ENCODE measurements at places on chromosomes 2 and 18.

DNA sequence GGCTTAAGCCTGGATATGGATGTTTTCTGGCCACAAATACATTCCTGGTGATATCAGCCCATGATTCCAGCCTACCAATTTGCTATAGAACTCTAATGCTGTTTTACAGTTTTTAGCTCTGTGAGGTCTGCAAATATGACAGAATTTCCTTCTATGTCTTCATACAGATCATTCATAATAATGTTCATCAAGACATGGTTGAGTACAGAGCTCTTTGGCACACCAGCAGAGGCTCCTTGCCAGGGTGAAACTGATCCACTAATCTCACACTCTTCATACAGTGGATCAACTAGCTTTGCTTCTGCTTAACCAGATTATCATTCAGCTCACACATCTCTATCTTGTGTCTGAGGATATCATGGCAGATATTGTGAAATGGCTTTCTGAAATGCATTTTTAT lies 672.1 kb downstream of the STK39 start:
- no peak for DNase-seq

GRCh38 chr18:79460481-79461300 lies 65.0 kb downstream of the NFATC1 start:
- no peak for DNase-seq

- DNase-seq: no peak
Observed at GRCh38 chr2:142254031-142254430, 123.2 kb upstream of the LRP1B start.

- no peak for DNase-seq
Observed at GRCh38 chr2:47339745-47340541, 63.0 kb upstream of the MSH2 start.

- no peak for DNase-seq
Observed at GRCh38 chr2:9779596-9780264, 63.5 kb upstream of the TAF1B start.

- DNase-seq: no peak
Observed at GRCh38 chr18:13258921-13259320, 40.4 kb downstream of the LDLRAD4 start.

DNA sequence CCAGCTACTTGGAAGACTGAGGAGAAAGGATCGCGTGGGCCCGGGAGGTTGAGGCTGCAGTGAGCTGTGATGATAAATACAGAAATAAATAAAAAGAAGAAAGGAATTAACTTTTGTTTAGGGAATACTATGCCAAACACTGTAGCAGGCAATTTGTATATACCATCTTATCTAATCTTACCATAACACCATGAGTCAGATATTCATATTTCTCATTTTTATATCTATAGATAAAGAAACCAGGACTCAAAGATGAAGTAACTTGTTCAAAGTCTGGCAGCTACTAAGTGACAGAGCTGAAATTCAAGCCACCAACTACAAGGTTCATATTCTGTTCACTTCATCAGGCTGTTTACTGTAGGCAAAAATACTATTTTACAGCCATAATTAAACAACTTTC lies 119.2 kb upstream of the SLC39A10 start:
- no peak for DNase-seq

- no peak for DNase-seq
Observed at GRCh38 chr2:177068967-177069366, 143.6 kb upstream of the HNRNPA3 start.

DNA sequence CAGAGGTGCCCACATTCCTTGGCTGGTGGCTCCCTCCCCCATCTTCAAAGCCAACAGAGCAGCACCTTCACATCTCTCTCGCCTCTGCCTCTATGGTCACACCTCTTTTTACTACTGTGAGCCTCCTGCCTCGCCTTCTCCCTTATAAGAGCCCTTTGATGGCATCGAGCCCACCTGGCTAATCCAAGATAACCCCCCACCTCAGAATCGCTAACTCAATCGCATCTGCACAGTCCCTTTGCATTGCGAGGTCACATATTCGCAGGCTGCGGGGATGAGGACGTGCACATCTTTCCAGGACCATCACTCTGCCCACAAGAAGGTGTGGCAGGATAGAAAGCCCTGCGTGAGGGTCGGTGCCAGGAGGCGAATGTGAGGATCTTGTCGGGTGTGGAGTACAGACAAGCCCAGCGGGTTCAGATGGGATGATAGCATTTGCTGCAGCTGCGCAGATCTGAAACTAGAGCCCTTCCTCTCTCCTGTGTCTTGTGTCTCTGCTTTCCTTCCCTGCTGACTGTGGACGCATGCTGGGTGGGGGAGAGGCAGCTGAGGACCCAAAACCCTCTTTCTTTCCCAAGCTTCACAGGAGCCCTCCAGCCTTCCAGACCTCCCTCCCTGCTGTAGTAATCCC lies 148.3 kb upstream of the HDAC4 start:
- DNase-seq: no peak

DNA sequence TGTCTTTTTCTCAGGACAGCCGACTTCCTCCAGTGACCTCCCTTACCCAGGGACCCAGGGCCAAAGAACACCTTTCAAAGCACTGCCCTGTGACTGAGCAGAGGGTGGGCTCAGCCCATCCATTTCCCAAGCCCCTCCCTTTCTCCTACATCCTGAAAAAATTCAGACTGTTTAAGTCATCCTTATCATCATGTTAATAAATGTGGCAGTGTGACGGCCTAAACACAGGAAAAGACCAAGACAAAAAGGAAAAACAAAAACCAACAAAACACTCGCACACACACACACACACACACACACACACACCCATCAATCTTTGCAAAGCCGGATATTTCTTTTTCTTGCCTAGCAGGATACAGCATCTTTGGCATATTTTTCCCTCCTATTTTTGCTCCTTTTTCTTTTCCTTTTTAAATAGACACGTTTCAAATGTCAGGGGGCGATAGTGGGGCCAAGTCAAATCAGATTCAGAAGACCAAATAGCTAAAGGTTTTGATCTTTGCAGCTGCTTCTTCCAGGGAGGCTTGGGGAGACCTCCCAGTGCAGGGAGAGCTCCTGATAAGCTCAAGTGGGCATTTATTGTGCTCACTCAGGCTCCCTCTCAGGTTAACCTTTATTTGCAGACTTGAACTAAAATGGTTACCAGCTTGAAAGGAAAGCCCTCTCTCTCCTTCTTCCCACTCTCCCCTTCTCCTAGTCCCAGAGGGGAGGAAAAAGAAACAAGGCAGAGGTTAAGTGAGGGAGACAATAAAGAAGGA lies 39.5 kb upstream of the NRP2 start:
- no peak for DNase-seq

DNA sequence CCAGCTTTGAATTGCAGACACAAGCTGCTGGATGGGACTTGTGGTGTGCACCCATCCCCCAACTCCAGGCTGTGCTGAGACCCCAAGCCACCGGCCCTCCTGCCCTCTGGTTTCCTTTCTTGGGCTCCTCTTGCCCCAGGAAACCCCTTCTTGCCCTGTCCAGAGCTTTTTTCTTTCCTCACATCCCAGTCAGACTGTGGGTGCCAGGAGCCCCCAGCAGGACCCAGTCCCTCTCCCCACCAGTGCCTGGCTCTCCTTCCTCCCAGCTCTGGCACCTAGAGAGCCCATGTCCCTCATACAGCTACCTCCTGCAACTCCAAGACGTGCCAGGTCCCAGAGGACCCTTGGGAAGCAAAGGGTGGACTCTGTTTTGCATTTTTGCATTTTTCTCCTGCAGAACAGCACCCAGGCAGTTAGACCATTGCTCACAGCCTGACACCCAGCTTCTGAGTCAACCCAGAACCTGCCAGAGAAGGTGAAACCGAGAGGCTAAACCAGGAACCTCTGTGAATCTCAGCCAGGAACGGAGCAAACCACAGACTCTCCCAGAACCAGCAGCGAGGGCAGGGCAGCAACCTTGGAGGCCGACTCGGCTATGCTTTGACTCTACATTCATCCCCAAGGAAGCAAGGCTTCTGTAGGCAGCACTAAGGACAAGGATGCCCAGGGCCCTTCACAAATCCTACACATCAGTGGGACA lies 221.1 kb downstream of the ANAPC1 start:
- no peak for DNase-seq

- no peak for DNase-seq
Observed at GRCh38 chr2:197176522-197176921, 134.1 kb downstream of the ANKRD44 start.

DNA sequence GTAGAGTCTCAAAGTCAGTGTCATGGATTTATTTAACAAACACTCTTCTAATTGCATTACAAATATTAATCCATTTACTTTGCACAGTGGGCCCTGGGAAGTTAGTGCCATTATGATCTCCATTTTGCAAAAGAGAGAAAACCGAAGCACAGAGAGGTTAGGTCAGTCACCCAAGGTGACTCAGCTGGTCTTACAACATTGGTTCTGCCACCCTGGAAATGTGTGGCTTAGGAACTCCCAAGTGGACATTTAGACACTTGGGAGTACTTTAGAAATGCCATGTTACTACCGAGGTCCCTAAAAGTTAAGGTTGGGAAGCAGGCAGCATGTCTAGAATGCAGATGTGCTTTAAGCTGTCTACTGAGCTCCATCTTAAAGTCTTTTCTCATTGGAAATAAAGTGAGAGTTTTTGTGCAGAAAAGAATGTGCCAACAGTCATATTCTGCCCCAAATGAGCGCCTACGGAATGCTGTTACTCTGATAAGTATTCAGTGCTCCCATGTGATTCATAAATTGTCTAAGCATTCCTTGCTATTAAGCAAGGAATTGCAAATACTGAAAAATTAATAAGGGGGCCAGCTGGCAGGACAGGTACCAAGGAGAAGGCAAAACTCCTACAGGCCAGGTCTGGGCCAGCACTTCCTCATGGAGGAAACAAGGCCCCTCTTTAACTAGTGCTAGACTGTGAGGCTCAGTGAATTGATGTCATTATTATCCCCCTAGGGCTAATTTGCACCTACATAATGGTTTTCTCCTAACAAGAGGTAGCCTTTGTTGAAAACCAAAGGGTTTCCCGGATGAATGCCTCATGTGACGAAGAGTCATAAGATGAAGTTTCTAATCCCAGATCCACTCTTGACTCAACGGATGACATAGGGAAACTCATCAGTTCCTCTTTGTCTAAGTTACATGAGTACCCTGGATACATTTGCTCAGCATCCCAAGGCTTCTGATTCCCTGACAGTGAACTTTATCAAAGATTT lies 16.3 kb downstream of the NRP2 start:
- DNase-seq: no peak

DNA sequence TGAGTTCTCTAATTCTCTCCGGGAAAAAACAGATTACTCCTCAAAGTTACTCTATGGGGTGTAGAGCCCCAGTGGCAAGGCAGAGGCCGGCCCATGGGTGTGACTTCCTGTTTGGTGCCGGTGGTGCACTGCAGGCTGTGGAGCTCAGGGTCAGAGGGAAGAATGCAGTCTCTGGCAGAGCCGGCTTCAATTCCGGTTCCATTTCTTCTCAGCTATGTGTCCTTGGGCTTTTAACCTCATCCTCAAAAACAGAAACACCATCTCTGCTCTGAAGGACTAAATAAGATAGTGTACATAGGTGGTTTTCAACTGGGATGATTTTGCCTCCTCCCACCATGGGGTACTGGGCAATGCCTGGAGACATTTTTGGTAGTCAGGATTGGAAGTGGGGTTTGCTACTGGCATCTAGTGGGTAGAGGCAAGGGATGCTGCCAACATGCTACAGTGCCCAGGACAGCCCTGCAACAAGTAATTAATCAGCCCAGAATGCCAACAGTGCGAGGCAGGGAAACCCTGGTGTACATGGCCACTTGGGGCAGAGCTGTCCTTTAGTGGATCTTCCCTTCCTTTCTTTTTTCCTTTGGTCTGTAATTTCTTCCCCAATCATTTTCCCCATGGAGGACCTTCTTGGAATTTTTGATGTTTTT lies 81.2 kb downstream of the INSIG2 start:
- no peak for DNase-seq

DNA sequence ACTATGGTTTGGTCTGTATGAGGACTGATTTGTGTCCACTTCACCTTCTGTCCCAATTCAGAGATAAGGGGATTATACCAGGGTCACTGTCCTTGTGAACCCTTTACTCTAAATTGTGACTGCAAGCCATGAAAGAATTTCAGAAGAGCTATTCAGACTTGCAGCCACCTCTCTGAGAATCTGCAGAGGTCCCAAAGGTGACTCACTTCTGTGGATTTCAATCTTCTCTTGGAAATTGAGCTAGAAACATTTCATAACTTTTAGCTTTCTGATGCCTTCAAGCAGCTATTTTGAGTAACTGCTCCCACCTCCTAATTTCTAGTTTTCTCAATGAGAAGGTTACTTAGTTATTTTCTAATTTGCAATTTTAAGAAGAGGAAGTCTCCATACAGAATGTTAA lies 1242.4 kb upstream of the ACVR2A start:
- no peak for DNase-seq

DNA sequence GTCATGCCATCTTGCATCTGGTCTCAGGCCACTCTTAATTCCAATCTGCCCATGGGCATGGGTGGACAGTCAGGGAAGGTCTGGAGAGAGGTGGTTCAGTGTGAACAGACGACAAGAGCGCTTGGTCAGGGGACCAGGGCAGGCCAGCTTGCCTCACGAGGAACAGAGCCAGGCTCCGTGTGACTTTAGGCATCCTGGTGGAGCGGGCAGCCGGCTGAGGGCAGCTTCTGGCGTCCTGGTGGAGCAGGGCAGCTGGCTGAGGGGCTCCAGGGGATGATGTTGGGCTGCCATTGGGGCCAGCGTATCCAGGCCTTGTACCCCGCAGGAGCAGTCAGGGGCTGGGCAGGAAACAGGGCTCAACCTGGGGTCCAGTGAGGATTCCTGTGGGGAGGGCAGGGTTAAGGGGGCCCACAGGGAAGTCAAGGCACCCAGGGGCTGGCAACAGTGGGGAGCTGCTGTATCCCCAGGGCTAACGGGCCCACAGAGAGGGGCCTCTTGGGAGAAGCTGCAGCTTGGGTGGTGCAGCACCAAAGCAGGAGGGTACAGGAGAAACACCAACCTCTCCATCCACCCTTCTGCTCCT lies 197.9 kb upstream of the TWIST2 start:
- no peak for DNase-seq

GRCh38 chr2:105052773-105053172 lies 14.9 kb downstream of the MRPS9 start:
- no peak for DNase-seq

GRCh38 chr2:43400508-43400907 lies 174.1 kb upstream of the ZFP36L2 start:
- DNase-seq: no peak

DNA sequence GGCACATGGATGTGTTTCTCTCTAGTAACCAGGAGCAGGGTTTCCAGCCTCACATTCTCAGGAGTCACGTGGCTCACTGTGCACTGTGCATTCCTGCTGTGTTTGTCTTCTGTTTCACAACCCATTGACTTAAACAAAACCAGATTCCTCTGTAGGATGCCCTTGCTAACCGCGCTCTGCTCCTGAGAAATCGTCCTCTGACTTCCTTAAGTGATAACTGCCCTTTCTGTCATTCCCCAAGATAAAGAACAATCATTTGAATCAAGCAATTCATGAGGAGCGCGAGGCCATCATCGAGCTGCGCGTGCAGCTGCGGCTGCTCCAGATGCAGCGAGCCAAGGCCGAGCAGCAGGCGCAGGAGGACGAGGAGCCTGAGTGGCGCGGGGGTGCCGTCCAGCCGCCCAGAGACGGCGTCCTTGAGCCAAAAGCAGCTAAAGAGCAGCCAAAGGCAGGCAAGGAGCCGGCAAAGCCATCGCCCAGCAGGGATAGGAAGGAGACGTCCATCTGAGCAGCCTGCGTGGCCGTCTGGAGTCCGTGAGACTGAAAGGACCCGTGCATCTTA lies 60.2 kb downstream of the RALBP1 start:
- DNase-seq: no peak

All from right kidney (tissue), 9 donors.